ENCODE measurements at places on chromosomes 11 and 22.

- no peak for DNase-seq
Observed at GRCh38 chr11:116166573-116167465, 606.0 kb downstream of the BUD13 start.

GRCh38 chr22:27668828-27669797, 132.4 kb downstream of the MN1 start:
- DNase-seq: no peak

DNA sequence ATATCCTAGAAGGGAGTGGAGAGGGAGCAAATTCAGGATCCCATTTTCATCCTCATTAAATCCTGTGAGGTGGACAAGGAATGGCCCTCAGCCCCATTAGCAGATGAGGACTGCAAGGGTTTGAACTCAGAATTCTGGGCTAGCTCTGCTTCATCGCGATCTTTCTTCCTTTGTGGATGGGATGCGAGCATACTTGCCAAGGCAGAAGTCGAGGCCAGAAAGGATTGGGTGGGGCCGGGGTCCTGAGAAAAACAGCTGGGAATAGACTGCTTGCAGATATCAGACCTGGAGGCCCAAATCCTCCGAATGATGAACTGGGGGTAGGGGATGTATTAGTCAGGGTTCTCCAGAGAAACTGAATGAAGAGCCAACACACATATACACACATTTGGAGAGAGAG, 179.0 kb downstream of the CHST1 start:
- no peak for DNase-seq

DNA sequence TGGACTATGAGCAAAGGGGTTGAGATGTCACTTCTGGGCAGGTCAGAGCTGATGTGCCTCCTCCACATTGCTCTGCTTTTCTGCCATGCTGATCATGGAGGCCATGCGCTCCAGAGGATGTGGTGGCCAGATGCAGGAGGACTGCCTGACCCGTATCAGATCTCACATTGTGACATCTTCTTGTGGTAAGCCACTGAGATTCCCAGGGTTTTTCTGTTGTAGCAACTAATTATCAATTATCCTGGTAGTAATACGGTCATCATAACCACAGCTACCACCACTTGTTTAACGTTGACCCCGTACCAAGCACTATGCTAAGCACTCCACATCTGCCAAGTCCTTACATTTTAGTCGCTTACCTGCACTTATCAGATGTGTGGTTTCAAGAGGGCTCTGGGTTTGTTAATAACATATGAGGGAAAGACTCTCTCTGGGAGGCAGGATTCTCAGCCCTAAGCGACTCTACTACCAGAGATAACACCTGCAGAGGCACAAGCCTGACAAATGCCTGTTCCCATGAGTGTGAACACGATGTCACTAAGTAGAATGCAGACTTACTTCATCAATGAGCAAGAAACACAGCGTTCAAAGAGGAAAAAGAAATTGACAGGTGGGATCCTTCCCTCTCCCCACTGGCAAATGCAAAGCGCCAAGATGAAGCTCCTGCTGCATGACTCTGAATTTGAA, 63.6 kb upstream of the TIMP3 start:
- DNase-seq: no peak

GRCh38 chr11:34238533-34238932, 119.3 kb downstream of the ABTB2 start:
- DNase-seq: no peak

Data from stimulated activated CD8-positive, alpha-beta memory T cell treated with anti-CD3 and anti-CD28 coated beads, Interleukin-2, amount 100 ng/mL, for 1 hour (primary cell).